ENCODE measurements at places on chromosomes 6 and 20.

DNA sequence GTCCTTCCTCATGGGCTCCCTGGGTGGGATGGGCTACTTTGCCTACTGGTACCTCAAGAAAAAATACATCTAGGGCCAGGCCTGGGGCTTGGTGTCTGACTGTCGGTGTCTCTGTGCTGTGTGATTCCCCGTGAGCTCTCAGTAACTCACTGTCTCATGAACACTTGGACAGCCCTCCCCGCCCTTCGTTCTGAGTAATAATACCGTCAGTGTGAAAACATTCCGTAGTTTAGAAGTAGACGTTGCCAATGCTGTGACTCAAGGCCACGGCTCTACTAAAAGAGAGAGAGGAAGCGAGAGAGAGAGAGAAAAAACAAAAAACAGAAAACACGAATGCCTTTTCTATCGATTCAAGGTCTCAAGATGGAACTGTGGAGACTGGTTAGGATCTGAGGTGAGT, 31.8 kb downstream of the FITM2 start:
- DNase-seq: no peak

- no peak for DNase-seq
Measured at GRCh38 chr20:18004384-18005031, 35.7 kb downstream of the MGME1 start.

DNA sequence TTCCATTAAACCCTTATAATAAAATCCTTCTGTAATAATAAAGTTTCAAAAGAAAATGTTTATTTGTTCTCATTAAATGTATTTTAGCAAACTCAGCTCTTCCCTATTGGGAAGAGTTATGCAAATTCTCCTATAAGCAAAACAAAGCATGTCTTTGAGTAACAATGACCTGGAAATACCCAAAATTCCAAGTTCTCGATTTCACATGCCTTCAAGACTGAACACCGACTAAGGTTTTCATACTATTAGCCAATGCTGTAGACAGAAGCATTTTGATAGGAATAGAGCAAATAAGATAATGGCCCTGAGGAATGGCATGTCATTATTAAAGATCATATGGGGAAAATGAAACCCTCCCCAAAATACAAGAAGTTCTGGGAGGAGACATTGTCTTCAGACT, 3.8 kb downstream of the IL17A start:
- no peak for DNase-seq

- no peak for DNase-seq
Measured at GRCh38 chr20:53276143-53276542, 304.0 kb downstream of the TSHZ2 start.

- no peak for DNase-seq
Measured at GRCh38 chr6:71250099-71250602, 38.5 kb upstream of the OGFRL1 start.

GRCh38 chr6:20481281-20481680, 53.0 kb upstream of the CDKAL1 start:
- no peak for DNase-seq

DNA sequence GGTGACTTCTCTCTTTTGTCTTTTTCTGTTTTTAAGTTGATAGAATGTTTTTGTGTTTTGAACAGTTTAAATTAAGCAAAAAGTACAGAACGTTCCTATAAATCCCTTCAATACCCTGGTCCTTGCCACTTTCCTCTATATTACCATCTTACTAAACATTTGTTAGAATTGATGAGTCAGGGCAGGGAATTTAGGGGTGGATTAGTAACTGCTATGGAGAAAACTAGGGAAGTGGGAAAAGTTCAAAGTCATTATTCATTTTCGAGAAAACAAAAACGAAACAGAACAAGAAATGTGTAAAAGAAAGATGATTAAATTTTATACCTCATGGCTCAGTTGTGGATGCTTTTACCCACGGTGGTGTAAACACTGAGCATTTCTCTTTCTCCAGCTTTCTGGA, 240.4 kb upstream of the SULF2 start:
- DNase-seq: no peak

- DNase-seq: no peak
Measured at GRCh38 chr6:29726571-29727194, 3.4 kb downstream of the HLA-F start.

- DNase-seq: no peak
Measured at GRCh38 chr20:17661121-17661744, 20.8 kb downstream of the RRBP1 start.

- no peak for DNase-seq
Measured at GRCh38 chr6:72522735-72523141, 99.1 kb upstream of the KCNQ5 start.

- DNase-seq: no peak
Measured at GRCh38 chr6:46284475-46284874, 113.7 kb upstream of the ENPP5 start.

GRCh38 chr20:48302844-48303542, 517.7 kb upstream of the SULF2 start:
- no peak for DNase-seq

DNA sequence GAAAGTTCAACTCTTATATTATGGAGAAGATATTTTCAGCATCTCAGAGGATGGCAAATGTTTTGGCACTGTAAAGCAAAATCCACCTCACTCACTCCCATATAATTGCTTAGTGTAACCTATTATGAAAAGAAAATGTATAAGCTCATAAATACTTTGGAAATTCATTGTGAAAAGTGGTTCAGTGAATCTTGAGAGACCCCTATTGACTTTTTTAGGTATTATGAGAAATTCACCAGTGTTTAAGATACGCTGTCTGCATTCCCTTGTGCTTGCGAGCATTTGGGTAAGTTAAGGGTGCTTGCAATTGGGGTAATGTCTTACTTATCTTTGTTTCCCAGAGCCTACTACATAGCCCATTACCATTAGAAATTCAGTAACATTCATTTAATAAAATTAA, 66.3 kb upstream of the BMP5 start:
- no peak for DNase-seq

DNA sequence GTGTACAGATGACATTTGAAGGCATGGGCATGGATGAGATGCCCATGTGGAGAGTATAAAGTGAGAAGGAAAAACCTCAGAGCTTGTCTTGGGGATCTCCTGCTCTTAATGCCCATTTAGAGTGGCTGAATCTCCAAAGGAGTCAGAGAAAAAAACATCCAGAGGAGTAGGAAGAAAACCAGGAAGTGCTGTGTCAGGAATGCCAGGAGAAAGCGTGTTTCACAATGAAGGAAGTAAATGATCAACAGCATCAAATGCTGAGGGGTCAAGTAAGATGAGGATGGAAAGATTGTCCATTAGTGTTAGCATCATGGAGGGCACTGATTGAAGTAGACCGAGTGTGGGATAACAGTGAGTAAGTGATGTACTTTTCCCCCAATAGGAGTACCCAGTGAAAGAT, 56.1 kb downstream of the FIG4 start:
- no peak for DNase-seq

DNA sequence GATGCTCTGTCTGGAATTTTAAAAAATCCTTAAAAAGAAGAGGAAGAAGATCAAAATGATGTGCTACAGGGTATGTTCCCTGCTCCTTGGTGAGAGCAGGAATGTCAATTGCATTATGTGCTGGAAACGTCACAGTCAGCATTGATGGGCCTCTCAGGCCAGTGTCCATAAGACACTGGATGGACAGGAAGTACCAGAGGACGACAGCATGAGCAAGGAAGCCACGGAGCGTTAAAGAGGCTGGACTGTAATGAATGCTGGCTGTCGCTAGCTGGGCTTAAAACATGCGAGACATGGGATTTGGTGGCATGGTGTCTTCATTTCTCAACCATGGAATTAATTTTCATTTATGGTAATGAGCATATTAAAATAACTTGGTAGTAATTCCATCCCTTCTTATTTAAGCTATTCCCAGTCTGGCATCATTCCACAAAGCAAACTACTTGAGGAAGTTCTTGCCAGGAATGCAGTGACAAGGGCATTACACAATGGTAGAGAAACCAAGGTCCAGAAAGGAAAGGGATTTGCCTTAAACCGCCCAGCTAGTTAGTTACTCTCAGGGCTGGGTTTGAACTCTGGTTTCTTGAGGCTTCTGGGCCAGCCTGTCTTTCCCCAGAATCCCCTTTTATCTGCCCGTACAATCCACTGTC, 166.6 kb upstream of the SOX4 start:
- DNase-seq: no peak

DNA sequence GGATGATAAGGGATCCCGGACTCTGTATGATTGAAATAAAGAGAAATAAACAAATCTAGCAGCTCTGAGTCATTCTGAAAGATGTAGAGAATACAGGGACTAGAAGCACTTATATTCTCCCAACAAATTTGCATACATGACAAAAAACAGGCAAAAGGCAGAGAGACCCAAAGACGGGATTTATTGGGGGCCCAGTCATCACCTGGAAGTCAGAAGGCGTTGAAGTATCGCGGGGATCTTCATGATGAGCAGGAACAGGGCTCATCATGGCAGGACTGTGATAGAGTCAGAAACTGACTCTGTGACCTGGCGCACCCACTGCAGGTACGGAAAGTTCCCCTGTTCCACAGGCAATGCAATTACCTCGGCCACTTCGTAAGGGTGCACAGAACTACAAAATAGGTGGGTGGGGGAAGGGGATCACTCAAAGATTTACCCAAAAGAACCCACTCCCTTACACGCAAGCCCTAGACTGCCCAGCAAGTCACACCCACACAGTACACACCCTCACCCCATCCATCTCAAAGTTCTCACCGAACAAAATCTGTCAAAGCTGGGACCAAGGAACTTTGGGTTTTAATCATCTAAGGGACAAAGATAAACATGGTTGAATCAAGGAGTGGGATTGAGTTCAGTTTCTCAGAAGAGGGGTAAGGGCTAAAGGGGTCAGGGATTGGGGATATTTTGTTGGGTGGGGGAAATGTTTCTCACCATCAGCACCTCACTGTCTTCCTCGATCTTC, 1.4 kb downstream of the CUTA start:
- no peak for DNase-seq

DNA sequence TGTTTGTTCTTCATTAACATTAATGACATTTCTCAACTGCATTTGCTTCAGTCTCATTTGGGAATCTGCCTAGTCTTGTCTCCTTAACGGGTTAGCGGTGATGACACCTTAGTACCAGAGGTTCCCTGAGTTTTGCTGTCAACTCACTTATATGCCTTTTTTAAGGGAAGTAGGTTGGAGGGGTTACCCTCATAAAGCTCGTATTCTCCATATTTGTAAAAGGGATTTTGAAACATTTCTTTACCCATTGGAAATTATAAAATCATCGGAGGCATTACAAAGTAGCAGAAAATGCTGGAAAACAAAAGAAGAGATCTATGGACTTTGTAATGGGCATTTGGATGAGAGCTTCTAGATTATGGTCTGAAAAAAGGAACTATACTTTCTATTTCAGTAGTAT, 88.7 kb upstream of the PRDM1 start:
- DNase-seq: no peak

DNA sequence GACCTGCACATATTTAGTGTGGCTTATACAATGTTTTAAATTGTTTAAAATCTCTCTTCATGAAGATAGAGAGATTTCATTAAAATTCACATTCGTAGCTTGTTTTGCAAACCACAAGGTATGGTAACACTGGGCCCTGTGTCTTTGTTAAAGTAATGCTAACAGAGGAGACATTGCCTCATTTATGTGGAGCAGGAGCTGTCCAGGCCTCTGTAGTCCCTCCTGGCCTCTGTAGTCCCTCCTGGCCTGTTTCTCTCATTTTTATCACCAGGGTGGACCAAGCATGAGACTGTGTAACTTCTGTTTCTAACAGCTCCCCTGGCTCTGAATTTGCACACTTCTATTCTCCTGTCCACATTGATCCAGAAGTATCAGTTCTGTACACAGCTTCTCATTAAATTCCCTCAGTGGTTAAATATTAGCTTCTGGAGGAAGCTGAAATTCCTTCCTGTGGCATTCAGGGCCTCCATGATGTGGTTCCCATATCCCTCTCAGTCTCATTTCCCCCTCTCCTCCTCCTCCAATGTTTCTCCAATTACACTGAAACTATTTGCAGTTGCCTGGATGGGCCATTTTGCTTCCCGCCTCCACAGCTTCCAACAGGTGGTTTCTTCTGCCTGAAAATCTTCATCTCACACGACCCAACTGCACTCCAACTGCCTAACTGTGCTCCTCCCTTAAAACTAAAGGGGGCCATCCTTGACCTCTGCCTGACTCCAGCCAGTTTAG, 340.4 kb downstream of the SYNE1 start:
- no peak for DNase-seq

DNA sequence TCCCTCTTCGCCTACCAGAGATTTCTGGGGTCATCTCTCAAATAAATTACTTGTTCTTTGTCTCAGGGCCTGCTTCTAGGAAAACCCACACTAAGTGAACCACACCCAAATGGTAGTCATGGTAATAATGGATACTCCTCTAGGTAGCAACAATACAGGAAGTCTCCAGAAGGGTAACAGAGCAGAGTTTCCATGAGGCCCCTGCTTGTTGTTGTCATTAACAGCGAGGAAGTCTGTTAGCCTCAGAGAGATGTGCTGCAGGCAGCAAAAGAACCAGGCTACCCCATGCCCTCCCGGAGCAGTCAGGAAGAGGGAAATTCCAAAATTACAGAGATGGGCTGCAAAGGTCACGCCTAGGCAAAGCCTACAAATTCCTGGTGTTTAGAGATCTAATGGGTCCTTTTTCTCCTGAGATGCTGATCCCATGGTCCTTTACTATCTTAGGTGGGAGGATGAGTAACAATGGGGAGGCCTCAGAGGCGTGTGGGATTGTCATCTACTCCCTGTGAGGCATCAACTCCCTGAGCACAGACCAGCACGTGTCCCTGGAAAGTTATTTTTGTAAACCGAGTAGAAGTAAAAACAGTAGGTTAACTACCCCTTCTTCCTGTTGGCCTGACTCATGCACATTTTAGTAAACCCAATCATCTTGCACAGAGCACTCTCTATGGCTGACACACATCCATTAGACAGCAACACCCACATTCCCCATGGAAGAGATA, 10.1 kb downstream of the ISM1 start:
- DNase-seq: no peak

DNA sequence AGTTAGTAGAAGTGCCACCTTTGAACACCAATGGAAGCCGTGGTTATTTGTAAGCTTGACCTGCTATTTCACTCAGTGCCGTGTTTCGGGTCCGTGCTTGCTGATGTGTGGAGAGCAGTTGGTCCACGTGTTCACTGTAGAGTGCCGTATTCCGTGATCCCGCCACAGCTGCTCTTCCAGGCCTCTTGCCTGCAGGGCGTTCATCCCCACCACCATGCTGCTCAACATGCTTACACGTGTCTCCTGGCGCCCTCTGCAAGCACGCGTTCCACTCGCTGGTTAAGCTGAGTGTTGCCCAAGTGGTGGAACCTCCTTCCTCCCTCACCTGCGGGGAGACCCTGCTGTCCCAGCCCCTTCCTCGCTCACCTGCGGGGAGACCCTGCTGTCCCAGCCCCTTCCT, 28.0 kb upstream of the DACT2 start:
- DNase-seq: no peak

DNA sequence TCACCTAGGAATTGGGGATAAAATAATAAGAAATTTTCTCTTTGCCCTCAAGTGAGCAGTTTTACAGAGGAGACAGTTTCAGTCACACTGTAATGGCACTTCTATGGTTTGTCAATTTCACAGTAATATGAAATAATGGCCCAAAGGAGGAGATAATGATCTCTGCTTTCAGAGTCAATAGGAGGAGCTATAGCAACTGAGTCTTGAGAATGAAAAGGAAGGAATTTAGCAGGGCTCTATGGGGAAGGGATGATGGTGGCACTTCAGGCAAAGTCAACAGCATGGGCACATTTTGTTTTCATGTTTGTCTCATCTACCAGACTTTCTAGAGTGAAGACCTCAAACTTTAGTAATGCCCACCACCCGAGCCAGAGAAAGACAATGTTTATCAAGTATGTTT, 138.3 kb upstream of the HMGN3 start:
- no peak for DNase-seq

GRCh38 chr20:61426352-61426751, 174.3 kb downstream of the CDH4 start:
- DNase-seq: no peak
